ENCODE measurements at places on chromosomes 11 and 22.

GRCh38 chr22:43039800-43040199, 24.9 kb upstream of the PACSIN2 start:
- no peak for DNase-seq

DNA sequence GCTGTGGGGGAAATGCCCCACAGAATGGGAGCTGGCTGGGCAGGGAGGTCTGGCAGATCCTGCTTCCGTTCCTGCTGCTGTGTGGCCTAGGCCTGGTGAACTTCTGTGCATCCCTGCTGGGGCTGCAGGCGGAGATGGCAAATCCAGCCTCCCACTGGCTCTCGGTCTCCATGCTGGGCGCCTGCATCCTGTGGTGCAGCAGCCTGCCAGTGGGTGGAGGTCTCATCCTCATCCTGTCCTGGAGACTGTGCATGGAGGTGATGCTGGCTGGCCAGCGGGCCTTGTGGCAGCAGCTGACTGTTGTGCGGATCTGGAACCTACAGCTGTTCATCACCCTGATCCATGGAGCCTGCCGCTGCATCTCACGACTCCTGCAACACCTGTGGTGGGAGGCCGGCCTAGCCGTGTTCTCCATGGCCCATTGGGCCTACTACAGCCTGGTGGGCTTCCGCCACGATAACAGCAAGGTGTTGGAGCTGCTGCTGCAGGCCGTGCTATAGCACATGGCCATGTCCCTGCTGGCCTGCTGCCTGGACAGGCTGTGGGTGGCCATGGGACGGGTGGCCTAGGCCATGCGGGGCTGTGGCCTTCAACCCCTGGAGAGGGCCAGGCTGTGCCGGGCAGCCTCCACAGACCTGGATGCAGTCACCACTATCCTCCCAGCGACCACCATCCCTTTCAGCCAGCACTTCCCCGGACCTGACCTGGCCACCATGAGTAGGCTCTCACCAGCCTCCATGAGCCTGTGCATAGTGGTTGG, 8.8 kb upstream of the RPL3 start:
- no peak for DNase-seq

DNA sequence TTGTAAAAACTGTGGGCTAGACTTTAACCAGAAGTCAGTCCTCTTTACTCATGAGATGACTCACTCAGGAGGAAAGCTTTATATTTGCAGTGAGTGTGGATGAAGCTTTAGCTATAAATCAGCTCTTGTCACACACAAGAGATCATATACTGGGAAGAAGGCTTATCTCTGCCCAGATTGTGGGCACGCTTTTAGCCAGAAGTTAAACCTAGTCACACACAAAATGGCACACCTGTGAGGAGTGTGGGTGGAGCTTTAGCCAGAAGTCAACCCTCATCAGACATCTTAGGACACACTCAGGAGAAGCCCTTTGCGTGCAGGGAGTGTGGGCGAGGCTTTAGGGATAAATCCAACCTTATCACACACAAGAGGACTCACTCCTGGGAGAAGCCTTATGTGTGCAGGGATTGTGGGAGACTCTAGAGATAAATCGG, 706.9 kb upstream of the LUZP2 start:
- no peak for DNase-seq

DNA sequence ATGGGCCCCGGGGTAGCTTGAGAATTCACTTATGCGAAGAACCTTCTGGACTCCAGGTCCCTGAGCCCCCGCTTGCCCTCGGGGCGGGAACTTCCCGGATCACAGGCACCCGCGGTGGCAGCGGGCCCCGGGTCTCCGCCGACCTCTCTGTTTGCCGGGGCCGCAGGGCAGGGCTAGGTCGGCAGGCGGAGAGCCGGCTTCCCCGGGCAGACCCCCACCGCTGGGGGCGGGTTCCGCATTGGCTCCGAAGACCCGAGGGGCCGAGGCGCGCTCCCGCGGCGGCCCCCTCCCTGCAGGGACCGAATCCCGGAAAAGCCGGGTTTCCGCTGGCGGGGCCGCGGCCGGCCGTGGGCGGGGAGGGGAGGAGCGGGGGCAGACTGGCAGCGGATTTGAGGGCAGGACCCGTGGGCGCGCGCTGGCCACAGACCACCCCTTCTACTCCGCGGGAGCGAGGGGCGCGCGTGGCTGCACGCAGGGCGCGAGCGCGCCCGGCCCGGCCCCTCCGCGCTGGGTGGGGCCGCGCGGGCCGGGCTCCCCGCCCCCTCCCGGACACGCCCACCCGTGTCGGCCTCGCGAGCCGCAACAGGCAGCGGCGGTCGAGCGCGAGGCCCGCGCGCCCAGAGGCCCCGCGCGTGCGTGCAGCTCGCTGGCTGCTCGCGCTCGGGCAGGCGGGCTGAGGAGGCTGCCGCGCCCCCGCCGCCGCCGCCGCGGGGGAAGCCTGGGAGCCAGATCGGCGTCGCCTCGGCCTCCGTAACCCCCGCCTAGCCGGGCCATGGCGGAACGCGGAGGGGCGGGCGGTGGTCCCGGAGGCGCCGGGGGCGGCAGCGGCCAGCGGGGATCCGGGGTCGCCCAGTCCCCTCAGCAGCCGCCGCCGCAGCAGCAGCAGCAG, at the start of gene PACS1:
Gene PACS1, plus strand, starts transcription at position 558 of the 889 bp plus-strand sequence. Its CDS starts 215 bp downstream, at position 773.
- peak; percentile 47 for DNase-seq

DNA sequence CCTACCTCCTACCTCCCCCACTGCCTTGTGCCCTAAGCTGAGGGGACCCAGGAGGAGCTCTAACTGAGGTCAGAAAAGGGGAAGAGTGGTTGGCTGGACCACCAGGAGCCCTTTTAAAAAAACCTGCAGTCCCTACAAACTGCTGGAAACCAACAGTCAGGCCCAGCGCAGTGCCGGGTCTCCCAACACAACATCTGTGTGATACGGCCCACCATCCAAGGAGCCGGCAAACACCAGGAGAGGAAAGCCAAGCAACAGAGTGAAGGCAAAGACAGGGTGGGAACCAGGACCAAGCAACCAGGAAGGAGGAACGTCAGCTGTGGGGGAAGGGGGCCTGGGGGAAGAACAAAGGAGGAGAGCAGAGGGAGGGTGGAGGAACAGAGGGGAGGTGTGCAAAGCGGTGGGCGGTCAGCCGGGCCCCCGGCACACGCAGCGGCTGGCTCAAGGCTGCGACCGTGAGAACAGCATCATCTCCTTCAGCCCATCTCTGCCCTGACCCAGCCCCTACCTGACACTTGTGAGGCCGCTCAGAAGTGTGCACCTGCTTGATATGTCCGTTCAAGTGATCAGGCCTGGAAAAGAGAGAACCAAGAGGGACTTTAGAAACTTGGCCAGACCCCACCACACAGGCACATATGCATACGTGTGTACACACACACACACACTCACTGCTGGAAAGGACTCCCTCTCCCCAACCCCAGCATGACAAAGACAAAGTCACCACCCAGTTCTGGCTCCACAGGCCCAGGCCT, 3.6 kb downstream of the PATZ1 start:
- DNase-seq, result no peak

DNA sequence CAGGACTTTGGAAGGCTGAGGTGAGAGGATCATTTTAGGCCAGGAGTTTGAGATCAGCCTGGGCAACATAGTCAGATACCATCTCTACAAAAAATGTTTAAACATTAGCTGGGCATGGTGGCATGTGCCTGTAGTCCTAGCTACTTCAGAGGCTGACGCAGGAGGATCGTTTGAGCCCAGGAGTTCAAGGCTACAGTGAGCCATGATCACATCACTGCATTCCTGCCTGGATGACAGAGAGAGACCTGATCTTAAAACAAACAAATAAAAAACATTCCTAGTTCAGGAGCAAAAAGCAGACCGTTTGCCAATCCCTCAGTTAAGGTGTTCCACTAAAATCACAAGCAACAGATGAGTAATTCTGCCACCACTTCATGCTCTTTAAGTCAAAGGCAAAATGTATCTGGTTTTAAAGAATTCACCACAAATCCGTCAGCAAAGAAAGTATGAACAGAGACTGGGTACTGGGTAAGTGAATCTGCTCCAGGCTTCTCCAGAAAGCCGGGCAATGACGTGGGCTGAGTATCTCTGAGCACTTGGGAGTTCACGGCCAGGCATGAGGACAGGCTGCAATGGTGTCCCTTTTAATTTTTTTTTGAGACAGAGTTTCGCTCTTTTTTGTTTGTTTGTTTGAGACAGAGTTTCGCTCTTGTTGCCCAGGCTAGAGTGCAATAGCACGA, 19.5 kb downstream of the CLTCL1 start:
- DNase-seq, result no peak

- DNase-seq, result no peak
These were observed 350.1 kb upstream of the C11orf87 start for GRCh38 chr11:109071712-109072524.

- no peak for DNase-seq
These were observed 537.4 kb upstream of the CCDC90B start for GRCh38 chr11:83823461-83824025.

DNA sequence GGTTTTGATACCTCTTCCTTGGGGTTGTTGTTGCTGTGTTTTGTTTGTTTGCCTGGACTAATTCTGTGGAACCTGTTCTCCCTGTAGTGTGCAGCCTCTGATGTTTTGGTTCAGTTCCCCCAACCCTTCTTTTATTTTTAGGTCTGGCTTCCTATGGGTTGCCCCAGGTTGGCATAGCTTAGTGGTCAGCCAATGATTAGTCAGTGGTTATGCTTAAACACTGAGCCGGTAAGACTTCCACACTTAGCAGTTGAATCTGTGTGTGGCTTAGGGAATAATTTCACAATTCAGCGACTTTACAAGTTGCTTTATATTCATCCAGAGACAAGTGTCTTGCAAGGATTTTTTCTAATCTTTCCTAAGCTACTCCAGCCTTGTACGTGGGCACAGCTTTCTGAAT, 78.6 kb upstream of the CLPB start:
- no peak for DNase-seq

DNA sequence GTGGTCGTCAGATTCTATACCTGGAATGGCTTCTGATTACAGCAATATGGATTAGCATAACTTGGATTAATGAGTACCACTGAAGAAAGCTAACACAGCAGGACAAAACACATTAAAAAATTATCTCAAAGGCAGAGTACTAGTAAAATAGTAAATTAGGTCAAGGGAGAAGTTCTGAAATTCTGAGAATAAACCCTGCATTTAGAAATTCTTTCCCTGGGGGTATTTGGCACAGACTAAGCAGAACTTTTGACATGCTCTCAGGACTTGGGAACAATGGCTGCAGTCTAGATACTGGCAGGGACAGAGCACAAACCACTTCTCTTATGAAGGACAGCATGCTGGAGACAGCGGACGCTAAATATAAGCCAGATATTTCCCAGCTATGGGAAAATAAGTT, 85.6 kb upstream of the GRIA4 start:
- DNase-seq, result no peak

GRCh38 chr11:100760744-100761143, 73.7 kb downstream of the ARHGAP42 start:
- no peak for DNase-seq

- no peak for DNase-seq
These were observed 529.4 kb downstream of the TBC1D22A start for GRCh38 chr22:47291565-47292495.

DNA sequence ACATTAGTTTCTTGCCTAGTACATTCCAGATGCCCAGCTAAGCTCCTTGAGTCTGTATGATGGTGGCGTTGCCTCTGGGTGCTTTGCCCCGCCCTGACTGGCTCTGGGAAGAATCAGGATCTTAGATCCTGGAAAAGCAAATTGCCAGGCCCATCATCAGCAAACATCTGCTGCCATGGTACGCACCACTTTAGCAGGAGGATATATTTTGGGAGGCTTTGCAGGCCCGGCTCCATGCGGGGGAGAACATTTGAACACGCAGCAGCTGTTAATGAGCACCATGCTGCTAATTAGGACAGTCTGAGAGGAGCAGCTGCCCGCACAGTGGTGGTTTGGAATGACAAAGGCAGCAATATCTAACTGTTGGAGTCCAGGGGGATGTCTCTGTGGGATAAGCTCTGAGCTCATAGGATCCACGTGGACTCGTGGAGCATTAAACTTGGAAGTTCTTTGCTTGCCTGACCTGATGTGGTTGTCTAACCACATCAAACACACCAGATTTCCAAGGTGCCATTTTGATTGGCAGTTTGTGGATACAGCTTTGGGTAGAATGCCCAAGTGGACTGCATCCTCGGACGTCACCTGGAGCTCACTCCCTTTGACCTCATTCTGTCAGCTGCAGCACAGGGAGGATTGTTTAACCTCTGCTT, 217.0 kb upstream of the ZBED5 start:
- no peak for DNase-seq

DNA sequence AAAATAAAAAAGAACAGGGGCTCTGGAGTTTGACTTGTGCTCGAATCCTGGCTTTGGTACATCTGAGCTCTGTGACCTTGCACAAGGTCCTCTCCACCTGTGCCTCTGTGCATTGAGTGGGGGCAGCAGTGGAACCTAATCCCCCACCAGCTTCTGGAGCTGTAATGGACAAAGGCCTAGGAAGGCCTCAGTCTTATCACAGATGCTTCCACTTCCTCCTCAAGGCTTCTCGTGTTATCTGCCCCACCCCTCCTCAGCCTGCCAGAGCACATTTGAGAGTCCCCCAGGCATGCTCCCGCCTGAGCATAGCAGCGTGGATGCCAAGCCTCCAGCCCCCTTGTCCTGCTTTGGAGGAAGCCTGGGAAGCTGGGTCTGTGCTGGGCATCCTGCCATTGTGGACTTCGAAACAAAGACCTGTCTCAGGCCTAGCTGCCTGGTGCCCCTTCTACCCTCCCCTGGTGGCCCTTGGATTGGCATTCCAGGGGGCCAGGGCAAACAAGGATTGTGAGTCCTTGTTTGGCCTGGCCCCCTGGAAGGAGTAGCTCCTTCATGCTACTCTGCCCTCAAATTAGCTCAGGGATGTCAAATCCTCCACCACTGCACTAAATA, 15.0 kb downstream of the SLC35E4 start:
- no peak for DNase-seq

DNA sequence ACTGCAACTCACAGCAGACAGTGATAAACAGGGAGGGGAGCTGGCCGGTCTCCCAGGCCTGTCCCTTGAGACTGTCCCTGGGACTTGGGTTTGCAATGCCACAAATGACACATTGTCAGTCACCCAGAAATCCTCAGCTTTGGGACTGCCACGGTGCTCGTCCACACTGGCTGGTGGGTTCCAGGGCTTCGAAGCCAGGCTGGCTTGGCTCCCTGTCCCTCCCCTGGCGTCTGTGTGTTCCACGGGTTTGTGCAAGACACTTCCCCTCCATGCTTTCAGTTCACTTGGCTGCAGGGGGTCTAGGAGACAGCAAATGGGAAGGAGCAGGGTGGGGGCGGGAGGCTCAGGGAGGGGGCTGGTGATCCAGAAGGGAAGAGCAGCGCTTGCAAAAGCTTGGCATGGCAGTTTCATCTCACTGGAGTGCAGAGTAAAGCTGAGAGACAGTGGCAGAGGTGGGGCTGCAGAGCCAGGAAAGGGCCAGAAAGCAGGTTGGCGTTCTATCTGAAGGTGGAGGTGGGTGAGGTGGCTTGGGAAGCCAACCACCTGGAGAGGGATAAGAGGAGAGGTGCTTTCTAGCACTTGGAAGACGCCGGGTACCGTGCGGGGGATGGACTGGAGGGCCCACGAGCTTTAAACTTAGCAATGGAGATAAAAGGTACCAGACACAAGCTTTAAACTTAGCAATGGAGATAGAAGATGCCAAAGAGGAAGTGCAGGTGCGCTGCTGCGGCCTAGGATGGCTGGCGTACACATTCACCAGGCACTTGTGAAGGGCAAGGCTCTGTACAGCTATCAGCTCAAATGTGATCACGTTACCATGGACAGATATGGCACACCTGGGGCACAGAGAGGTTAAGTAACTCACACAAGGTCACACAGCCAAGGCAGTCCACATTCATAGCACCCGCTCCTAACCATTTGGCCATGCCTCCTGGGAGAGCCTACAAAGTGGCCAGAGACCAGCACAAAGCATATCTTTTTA, 86.4 kb upstream of the SHISAL1 start:
- DNase-seq, result no peak

Data from HL-60 (cell line).